Bronchial epithelial cell (primary cell): ENCODE measurements at places on chromosomes 5 and 9. TPM values are rescaled to one million over a fixed set of nuclear protein-coding genes. Genes with fewer than 3 reads are reported as not detected.

DNA sequence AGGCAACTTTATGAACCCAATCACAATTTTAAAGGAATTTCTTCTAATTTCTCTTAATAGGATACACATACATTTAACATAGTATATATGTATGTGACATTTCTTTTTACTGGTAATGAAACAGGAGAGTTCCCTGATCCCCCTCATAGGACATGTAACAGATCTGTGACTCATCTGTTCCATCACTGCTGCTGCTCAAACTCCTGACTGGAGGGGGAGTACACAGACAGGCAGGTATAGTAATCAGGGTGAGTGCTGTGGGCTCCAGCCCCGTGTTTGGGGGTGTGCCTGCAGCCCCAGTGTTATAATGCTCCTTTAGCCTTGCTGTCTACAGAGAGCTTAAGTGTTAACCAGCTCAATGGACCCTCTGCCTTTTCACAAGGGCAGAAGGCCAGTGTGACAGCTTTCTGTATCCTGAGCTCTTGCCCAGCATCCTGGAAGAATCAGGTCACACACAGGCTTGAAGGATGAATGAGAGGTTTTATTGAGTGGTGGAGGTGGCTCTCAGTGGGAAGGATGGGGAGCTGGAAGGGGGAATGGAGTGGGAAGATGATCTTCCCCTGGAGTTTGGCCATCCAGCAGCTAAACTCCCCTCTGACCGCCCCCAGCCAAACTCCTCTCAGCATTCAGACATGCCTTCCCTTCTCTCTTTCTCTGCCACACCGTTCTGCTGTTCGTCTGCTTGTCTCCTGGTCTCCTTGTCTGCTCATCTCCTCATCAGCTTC, 161.3 kb downstream of the ZNF608 start:
- DNase-seq, result peak; percentile 59

DNA sequence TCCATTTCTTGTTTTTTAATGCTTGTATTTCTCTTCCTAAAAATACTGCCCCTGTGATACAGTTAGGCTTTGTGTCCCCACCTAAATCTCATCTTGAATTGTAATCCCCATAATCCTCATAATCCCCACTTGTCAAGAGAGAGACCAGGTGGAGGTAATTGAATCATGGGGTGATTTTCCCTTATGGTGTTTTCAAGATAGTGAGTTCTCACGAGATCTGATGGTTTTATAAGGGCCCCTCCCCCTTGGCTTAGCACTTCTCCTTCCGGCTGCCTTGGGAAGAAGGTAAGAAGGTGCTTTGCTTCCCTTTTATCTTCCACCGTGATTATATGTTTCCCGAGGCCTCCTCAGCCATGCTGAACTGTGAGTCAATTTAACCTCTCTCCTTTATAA, 227.4 kb downstream of the MAN2A1 start:
- no peak for DNase-seq

DNA sequence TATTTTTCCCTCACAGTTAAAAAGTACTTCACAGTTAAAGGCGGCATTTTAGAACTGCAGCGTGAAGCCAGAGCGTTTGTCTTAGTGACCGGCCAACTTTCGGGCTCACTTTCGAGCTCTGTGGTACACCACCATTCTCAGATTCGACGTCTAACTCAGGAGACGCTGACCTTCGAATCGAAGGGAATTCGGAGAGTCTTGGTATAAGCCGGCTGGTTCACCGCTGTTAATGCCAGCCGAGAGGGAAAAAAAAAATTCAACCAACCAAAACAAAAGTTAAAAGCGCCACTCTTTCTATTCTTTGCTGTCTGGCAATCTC, 544 bp upstream of the SNX24 start:
- no peak for DNase-seq

DNA sequence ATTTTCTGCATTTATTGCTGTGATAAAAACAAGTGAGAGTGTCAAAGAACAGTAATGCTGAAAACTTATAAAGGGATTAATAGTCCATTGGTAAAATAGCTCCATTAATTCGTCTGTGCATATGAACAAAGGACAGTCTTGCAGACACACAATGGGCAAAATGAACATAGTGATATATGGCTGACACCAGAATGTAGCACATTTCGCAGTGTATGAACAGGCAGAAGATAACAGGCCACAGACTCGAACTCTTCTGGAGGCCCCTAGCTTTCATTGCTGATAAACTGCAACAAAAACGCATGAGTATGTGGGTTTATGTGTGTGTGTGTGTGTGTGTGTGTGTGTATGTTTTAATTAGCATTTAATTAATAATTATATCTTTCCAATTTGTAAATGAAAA, 354.8 kb downstream of the TAF11L14 start:
- no peak for DNase-seq

DNA sequence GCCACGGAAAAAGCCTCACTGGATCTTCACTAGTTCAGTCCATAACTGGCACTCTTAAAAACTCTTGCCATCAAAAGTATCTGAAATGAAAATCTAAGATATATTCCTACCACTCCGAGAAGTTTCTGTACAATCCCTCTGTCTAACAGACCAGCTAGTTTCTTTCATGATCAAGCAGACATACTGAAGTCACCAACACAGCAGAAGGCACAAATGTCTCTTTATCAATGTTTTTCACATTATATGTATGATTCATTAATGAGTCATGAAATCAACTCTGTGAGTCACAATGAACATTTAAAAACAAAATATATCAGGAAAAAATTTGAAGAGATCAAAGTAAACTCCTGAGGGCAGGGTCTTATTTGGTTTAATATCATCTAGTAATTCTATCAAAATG, 50.8 kb downstream of the F2R start:
- peak; percentile 67 for DNase-seq

DNA sequence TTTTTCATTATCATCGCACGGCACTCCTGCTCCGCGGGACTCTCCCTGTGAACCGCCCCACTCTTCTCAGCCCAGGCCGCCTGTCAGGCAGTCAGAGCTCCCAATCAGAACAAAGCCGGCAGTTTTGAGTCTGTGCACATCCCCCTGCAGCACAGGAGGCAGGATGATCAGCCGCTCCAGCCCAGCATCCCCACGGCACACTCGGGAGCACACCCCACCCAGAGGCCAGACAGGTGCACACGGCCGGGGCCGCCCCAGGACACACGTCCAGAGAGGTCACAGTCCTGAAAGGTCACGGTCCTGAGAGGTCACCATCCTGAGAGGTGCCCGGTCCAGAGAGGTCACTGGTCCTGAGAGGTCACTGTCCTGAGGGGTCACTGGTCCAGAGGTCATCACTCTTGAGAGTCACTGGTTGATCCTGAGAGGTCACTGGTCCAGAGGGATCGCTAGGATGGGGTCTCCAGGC, 8.4 kb downstream of the TPPP start:
- no peak for DNase-seq

GRCh38 chr5:39543335-39543734, 118.6 kb upstream of the DAB2 start:
- peak; percentile 79 for DNase-seq

GRCh38 chr5:66565878-66566277, 30.3 kb upstream of the MAST4 start:
- peak; percentile 65 for DNase-seq

DNA sequence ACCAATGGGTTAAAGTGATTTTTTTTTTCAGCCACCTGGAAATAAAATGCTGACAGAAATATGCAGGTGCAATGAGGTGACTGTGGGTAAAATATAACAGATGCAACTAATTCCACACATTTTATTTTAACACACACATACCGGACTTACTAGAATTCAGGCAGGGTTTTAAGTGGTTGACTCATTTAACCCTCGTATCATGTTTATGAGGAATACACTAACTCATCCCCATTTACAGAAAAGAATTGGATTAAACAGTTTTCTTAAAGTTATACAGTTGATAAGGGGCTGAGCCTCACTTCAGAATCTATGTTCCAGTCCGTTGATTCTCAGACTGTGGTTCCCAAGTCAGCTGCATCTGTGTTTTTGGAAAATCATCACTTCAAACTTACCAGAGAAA, 207.5 kb downstream of the CHSY3 start:
- no peak for DNase-seq

- no peak for DNase-seq
Measured at GRCh38 chr5:139910036-139910435, 114.4 kb downstream of the PSD2 start.

DNA sequence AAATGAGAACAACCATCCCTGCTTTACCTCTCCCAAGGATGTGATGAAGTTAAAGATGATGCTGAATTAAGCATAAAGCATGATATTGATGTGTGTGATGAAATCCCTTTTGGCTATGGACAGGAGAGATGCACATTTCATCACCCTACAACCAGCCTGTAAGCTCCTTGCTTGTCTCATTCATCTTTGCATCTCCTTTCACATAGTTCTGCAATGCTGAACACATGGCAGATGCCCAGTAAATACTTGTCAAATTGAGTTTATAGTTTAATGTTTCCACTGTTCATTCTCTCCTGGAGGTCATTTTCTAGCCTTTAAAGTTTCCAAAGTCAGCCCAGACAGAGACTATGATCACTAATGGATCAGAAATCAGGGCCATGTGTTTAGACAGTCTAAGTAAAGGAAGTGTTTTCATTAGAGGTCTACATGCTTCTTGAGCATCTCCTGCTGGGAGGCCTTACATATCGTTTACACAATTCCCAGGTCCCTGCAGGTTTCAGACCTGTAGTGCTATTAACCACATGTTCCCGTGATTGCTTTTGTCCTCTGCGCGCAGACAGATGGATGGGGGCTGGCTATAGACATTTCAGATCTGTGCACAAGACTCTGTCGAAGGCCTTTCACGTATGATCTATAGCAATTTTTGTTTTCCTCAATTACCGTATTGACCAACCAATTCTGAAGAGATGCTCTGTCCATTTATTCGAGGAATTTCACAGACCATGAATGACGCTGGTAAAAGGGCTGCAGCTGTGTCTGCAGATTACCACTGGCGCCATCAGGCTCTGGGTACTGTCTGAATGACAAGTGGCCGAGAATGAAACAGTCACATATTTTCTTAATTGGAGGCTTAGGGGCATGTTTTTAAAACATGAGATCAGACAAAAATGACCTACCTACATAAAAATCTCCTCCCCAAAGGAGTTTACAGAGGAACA, 49.0 kb upstream of the CKMT2 start:
- no peak for DNase-seq

DNA sequence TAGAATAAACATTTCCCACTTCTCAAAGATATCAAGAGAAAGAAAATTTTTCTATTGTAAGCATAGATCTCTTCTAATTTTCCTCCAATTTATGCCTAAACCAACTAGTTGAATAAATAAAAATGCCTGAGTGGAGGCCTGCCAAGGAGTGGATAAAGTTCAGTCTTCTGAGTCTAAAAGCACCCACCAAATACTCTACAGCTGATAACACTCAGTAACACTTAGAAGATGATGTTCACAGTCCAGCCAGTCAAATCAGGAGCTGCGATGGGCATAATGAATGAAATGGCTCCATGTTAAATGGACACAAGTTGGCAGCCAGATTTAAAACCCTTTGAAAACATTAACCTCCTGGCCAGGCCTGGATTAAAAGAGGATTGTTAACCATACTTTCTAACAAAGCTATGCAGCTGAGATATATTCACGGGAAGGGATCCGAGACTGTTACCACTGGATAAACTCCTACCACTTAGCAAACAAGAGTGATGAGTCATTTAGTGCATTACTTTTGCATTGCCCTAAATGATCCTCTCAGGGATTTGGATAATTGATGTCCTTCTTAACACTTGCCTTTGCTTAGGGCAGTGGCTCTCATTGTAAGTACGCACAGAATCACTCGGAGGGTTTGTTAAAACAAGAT, 63.7 kb upstream of the CCDC112 start:
- no peak for DNase-seq

DNA sequence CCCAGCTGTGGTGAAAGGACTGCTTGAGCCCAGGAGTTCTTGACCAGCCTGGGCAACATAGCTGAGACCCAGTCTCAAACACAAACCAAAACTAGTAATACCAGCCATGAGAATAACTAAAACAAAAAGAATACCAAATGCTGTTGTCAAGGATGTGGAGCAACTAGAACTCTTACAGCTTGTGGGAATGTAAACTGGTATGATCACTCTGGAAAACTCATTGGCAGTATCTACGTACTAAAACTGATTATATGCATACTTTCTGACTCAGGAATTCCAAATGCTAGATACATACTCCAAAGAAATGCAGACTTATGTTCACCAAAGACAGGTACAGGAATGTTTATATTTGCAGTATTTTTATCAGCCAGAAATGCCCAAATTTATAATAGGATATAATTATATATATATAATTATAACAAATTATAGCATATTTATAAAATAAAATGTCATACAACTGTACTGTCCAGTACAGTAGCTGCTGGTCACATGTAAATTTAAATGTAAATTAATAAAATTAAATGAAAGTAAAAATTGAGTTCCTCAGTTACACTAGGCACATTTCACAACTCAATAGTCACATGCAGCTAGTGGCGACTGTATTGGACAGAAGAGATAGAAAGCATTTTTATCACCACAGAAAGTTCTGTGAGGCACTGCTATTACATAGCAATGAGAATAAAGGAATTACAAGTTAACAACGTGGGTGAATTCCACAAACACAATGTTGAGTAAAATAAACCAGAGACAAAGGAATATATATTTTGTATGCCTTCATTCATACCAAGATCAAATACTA, 118.5 kb downstream of the GNAQ start:
- DNase-seq, result no peak

GRCh38 chr5:138402640-138403039, 36.2 kb upstream of the REEP2 start:
- no peak for DNase-seq

- DNase-seq, result no peak
Measured at GRCh38 chr9:12846035-12846434, 71.2 kb downstream of the LURAP1L start.

Gene ENTPD2
- total RNA-seq, result 0.79 and 1.2 TPM in 2 replicates

Gene SV2C
- not detected in 2 replicates for total RNA-seq

Gene SPINK4
- total RNA-seq, result not detected in 2 replicates

Gene FBN2
- total RNA-seq, result 26.1 and 49.0 TPM in 2 replicates

Gene CAVIN4
- 0.26 and 0.53 TPM in 2 replicates for total RNA-seq

Gene ADGRD2
- 0.38 TPM in 1 of 2 replicates, not detected in the other for total RNA-seq

Gene AK8
- total RNA-seq, result 0.26 TPM in 1 of 2 replicates, not detected in the other

Gene COL23A1
- 0.13 and 0.26 TPM in 2 replicates for total RNA-seq

Gene MEIKIN
- not detected in 2 replicates for total RNA-seq

Gene PARP8
- total RNA-seq, result 14.5 and 15.4 TPM in 2 replicates

Gene TMEM252
- not detected in 2 replicates for total RNA-seq

Gene TAS2R1
- not detected in 2 replicates for total RNA-seq

Gene FOXD4L5
- total RNA-seq, result under 0.01 and 0.13 TPM in 2 replicates

Gene GRXCR2
- not detected in 2 replicates for total RNA-seq

Gene GAPVD1
- total RNA-seq, result 44.0 and 58.0 TPM in 2 replicates

Gene SPINK6
- not detected in 2 replicates for total RNA-seq

Gene STK32A
- total RNA-seq, result 5.5 and 11.8 TPM in 2 replicates

Gene HAPLN1
- not detected in 2 replicates for total RNA-seq

Gene GPR150
- total RNA-seq, result 0.26 TPM in 2 replicates

Gene ZNF474
- 0.13 and 0.26 TPM in 2 replicates for total RNA-seq

Gene QRFP
- total RNA-seq, result not detected in 2 replicates
